ENCODE measurements at places on chromosomes 11 and 22.

GRCh38 chr11:17775507-17776211 is 41.1 kb downstream of the KCNC1 start:
- DNase-seq, result no peak

- DNase-seq, result no peak
Measured at GRCh38 chr11:109423466-109424190, 1.6 kb downstream of the C11orf87 start.

GRCh38 chr11:70029861-70030380 is 48.2 kb upstream of the ANO1 start:
- DNase-seq, result no peak

DNA sequence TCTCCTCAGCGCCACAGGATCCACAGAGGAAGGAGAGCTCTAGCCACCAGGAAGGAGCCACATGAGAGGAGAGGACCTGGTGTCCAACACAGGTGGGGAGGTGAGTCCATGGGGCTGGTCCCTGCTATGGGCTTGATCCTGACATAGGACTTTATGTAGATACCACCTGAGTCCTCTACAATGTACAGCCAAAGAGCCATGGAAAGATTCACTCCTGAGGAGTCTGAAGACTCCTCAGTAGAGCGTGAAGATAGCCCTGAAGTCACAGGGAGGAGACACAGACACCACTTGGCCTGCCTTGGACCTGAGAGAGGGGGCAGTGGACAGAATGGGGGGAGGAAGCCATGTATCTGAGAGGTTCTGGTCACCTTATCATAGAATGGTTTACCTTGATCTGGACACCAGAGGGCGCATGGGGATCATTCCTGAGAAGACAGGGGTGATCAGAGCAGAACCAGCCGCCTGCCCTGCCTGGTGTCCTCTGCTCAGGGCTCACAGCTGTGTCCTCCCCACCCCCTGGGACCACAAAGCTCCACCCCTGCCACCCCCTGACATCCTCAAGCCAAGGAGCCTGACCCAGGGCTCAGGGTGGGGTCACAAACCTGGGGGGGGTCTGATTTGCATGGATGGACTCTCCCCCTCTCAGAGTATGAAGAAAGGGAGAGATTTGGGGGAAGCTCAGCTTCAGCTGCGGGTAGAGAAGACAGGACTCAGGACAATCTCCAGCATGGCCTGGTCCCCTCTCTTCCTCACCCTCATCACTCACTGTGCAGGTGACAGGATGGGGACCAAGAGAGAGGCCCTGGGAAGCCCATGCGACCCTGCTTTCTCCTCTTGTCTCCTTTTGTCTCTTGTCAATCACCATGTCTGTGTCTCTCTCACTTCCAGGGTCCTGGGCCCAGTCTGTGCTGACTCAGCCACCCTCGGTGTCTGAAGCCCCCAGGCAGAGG is 77.0 kb downstream of the ZNF280B start:
- DNase-seq, result peak; percentile 47

- DNase-seq, result no peak
Measured at GRCh38 chr11:16148301-16148931, 207.9 kb downstream of the SOX6 start.

- DNase-seq, result peak; percentile 81
Measured at GRCh38 chr11:120324932-120325810, at the start of gene TLCD5. TLCD5 (plus strand) TSS chr11:120325299; CDS start chr11:120327442, 2,143 bp downstream.

GRCh38 chr11:124108156-124108555 is 7.1 kb upstream of the VWA5A start:
- peak; percentile 7 for DNase-seq

GRCh38 chr22:49801391-49802060 is 26.1 kb downstream of the BRD1 start:
- DNase-seq, result no peak

- no peak for DNase-seq
Measured at GRCh38 chr11:86896441-86896841, 58.8 kb downstream of the FZD4 start.

GRCh38 chr11:38130976-38131375 is 1532.9 kb upstream of the RAG2 start:
- DNase-seq, result no peak

DNA sequence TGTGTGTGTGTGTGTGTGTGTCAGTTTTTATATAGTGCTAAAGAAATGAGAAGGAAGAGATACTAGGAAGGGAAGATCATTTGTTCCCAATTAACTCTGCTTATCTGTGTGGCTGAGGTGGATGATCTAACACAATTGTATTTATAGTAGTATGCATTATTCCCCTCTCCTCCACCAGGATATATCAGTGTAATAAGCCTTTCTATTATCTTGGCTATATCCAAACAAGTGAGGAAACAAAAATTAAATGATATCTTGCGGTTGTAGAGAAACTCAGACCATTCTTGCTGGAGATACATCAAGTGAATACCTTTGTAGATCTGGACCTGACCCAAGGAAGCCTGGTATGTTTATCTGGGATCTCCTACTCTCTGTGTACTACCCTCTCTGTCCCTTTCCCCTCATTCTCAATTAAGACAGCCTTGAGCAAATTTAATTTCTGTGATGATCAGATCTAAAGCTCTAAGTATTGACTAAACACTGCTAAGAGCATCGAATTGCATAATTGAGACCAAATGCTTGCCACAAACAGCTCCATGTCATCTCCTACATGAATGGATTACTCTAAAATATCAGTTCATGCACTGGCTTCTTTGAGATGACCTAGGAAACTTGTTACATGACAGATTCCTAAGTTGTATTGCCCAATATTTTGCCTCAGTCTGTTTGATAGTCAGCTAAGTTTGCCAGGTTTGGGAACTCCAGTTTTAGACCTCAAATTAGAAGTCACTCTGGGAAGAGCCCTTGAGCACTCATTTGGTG is 185.3 kb upstream of the CTSC start:
- no peak for DNase-seq

DNA sequence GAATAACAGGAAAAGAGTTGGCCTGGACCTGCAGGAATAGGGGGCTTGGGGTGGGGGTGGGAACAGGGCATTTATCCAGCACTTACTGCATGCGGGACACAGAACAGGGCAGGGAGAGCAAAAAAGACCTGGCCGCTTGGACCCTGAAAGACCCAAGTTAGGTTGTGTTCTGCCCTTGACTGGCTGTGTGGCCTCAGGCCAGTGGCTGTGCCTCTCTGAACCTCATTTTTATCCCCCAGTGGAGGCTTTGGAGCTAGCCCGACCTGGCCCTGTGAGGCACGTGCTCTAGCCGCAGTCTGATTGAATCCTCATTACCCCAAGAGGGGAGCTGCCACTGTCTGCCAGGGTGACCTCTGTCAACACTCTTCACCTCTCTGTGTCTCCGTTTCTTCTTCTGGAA is 68.7 kb downstream of the MN1 start:
- DNase-seq, result no peak

GRCh38 chr11:16561150-16561549 is 177.3 kb upstream of the C11orf58 start:
- DNase-seq, result no peak

DNA sequence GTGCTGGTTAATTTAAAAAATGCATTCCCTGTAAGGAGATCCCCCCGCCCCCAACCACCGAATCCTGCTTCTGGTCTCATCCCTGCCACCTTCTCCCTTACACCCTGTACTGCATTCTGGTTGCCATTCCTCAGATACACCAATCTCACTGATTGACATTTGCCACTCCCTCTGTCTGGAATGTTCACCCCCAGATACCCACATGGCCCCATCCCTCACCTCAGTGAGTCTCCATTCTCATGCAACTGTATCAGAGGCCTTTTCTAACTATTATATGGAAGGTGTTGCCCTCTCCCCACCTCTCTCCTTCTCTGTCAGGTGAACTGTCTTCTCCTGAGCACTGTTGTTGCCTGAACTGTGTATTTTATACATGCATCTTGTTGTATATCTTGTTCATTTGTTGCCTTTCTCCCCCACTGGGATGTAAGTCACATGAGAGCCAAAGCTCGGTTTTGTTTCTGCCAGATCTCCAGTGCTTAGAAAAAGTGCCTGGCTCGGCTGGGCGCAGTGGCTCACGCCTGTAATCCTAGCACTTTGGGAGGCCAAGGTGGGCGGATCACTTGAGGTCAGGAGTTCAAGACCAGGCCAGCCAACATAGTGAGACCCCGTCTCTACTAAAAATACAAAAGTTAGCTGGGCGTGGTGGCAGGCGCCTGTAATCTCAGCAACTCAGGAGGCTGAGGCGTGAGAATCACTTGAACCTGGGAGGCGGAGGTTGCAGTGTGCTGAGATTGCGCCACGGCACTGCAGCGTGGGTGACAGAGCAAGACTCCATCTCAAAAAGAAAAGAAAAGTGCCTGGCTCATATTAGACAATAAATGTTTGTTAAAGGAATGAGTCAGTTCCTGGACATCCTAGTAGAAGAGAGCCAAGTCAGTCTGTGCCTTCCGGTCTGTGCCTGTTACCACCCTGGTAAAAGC is 61.0 kb downstream of the TNRC6B start:
- no peak for DNase-seq

- DNase-seq, result no peak
Measured at GRCh38 chr11:46222490-46223251, 54.8 kb upstream of the CREB3L1 start.

- no peak for DNase-seq
Measured at GRCh38 chr11:57438345-57439285, 11.7 kb upstream of the SLC43A3 start.

DNA sequence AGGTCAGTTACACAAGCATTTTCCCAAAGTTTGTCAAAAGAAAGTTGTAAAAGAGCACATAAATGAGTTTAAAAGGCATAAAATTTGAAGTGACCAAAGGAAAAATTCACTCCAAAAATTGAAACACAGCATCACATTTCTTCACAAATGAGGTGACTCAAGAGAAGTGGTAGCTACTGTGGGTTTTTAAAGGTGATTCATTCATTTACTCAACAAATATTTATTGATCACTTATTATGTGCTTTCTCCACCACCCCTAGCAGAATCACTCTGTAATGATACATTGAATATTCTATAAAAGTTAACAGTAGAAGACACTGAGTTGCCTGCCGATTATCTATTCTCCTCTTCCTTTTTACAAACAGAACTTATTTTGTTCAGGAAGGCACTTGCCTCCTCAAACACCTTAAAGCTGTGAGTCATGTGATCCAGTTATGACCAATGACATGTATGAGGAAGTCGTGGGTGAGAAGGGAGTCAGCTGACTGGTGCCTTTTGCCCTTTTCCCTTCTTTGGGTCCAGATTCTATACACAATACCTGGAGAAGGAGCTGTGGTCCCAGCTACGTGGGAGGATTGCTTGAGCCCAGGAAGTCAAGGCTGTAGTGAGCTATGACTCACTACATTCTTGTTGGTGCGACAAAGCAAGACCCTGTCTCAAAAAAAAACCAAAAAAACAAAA is 67.7 kb upstream of the CLNS1A start:
- DNase-seq, result no peak

- no peak for DNase-seq
Measured at GRCh38 chr11:9639985-9640384, 23.9 kb upstream of the SWAP70 start.

GRCh38 chr11:112321501-112322172 is 61.0 kb upstream of the PLET1 start:
- peak; percentile 68 for DNase-seq

DNA sequence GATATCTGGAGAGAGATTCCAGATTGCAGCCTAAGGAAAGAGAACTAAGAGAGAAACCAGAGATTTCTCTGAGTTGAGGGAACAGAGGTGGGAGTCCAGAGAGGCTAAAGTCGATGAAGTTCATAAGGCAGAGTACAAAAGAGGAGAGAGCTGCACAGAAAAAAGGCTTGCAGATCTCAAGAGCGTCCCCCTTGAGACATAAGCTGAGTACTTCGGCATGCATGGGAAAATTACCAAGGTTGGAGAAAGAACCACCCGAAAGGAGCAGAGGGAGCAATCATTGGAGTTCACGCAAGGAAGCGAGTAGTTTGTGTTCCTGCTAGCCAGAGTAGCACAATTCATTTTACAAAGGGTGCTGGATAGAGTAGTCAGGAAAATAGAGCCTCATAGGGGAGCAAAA is 293.5 kb downstream of the TMEM135 start:
- no peak for DNase-seq

DNA sequence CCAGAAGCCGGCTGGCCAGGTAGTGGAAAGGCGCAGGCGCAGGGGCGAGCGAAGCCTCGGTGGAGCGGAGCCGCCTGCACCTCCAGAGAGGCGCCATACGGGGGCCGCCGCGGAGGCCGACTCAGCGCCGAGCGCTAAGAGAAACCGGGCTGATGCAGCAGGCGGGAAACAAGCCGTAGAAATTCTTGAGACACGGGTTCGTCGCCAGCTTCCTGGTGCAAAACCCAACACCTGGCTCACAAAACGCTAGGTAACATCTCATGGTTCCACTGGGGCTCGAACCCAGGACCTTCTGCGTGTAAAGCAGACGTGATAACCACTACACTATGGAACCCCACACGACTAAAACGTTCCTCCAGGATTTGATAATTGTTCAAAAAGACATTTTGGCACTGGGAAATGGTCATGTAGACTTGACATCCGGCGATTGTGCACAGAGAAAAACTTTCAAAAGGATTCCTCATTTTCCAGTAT is 39.1 kb downstream of the OR4D9 start:
- peak; percentile 70 for DNase-seq

DNA sequence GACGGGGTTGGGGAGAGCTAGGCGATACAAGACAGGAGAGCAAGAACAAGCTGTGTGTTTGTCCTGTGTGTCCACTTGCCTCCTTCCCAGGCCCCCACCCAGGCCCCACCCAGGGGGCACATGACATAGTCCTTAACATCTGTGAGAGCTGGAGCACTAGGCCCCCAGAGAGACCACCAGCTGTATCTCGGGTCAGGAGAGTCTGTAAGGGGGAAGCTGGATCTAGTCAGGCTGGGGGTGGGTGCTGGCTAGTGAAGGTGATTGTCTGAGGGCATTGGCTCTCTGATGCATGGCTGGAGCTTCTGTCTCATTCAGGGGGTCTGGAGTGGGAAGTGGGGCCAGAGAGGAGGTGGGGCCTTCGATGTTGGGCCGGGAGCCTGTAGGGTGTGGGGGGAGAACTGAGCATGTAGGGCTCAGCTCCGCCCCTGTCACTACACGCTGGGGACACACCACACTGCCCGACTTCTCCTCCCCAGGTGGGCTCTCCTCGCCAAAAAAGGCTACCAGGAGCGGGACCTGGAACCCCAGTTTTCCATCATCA is 571 bp downstream of the P2RX6 start:
- no peak for DNase-seq

DNA sequence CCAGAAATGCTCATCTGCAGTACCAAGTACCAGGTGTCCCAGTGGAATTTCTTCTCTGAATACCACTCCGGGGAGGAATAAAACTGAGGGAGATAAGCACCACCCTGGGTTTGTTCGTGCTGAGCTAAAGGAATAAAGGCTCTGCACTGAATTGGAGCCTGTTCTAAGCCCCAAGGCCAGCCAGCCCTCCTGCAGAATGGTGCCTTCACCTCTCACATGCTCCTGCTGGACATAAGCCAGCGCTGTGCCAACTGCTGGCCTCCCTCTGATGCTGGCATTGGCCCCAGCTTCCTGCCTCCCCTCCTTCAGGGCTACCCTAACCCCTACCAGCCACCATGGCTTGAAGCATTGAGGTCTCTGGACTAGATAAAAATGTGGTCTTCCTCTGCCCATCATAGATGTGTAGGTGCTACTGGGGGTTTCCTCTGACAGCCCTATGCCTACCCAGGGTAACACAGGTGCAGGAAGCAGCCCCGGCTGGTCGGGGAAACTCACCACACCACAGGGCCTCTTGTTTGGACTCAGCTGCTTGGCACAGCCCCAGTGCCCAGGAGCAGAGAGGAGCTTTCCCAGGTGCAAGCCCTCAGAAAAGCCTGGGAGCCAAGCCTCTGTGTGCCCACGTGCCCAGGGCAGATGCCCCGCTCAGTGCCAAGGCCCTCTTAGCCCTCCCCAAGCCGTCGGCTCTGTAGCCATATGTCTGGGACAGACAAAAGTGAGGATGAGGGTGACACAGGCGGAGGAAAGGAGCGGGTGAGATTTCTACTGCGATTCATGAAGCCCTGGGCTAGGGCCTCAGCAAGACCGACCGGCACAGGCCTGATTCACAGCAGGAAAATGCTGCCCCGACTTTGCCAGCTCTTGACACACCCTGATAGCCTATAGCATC is 34.1 kb upstream of the JAM3 start:
- peak; percentile 81 for DNase-seq
